ENCODE measurements at places on chromosomes 4 and X. TPM values are rescaled to one million over a fixed set of nuclear protein-coding genes. Genes with fewer than 3 reads are reported as not detected.
A peak's percentile ranks its signal among the peaks of the same experiment; 100 is the strongest.

The ASMT gene
- total RNA-seq, result 0.55 TPM

The ZCCHC12 gene
- 0.31 TPM for total RNA-seq

The HEPH gene
- 6.3 TPM for total RNA-seq

The S100P gene
- total RNA-seq, result 2.1 TPM

GRCh38 chr4:82437285-82438005 lies 7.1 kb downstream of the ENOPH1 start:
- no peak for DNase-seq

DNA sequence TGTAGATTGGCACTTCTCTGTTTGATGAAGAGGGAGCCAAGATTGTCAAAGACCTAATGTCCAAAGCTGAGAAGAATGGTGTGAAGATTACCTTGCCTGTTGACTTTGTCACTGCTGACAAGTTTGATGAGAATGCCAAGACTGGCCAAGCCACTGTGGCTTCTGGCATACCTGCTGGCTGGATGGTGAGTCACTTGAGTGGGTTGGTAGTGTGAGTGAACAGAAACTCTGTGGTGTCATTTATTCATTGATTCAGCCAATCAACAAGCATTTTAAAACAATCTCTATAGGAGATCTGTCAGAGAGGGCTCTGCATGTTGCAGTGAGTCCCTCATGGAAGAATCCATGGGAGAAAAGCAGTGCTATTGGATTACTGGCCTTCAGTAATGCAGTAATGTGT lies 16.3 kb downstream of the TAF9B start:
- no peak for DNase-seq

DNA sequence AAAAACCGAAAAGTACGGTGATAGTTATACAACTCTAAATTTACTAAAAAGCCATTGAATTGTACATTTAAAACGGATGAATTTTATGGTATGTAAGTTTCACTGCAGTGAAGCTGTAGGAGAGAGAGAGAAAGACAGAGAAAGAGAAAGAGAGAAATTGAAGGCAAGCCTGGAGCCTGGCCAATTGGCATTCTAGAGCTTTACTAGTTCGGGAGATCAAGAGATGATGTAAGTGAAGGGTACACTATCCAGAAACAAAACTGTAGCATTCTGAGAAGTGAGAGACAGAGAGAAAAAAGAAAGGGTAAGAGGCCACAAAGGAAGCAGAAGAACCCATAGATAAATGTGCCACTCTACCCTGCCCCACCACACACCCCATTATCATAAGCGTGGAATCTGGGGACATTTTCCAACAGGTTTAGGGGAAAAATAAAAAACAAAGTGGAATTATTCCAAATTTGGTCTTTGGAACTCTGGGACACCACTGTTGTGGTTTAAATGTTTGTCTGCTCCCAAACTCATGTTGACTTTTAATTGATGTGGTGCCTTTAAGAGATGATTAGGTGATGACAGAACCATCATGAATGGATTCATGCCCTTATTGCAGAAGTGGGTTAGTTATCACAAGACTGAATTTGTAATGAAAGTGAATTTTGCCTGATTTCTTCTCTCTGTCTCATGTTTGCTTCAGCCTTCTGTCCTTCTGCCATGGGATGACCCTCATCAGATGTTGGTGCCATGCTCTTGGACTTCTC lies 123.0 kb upstream of the PLS3 start:
- DNase-seq, result no peak

DNA sequence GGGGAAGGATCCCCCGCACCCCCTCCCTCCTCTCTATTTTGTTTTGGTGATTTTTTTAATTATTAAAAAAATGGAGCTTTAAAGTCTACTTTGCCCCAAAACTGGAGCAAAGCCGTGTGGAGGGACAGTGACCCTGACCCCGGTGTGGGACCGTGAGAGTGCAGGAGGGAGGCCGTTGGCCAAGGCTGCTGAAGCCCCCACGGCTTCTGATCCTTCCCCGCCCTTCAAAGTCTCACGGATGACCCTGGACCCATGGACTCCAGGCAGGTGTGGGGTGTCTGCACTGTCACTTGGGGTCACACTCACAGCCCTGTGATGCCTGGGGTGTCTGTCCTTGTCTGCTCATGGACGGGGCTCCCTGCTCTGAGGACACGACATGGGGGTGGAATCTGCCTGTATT lies 133.3 kb downstream of the CPZ start:
- peak; percentile 9 for DNase-seq

- DNase-seq, result no peak
These were observed 116.9 kb downstream of the RAB28 start for GRCh38 chr4:13367244-13367643.

DNA sequence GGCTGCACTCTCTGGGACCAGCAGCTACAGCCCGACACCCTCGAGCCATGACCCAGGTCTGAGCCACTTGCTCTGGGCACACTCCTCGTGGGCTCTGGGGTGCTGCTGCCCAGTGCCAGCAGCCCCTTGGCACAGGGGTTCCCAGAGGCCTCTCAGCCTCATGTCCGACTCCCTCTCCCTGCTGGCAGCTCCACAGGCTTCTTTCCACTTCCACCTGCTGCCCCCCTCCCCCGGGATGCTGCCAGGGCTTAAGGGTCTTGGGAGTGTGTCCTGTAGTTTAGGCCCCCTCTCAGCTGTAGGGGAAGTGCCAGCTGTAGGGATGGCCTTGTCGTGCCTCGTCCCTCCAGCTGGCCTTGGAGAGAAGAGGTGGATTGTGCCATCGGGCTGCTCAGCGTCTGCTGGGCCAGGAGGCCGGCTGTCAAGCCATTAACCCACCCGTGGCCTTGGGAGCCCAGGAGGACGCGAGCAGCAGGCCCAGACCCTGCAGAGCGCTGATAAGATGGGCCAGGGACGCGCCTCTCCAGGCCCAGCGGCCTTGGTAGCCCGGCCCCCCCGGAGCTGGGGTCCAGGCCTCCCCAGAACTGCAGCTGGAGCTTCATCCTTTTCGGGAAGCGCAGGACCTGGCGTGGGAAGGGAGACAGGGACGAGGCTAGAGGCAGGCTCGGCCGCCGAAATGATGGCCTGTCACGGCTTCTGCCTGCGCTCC lies 1.0 kb upstream of the USP27X start:
- DNase-seq, result peak; percentile 13

DNA sequence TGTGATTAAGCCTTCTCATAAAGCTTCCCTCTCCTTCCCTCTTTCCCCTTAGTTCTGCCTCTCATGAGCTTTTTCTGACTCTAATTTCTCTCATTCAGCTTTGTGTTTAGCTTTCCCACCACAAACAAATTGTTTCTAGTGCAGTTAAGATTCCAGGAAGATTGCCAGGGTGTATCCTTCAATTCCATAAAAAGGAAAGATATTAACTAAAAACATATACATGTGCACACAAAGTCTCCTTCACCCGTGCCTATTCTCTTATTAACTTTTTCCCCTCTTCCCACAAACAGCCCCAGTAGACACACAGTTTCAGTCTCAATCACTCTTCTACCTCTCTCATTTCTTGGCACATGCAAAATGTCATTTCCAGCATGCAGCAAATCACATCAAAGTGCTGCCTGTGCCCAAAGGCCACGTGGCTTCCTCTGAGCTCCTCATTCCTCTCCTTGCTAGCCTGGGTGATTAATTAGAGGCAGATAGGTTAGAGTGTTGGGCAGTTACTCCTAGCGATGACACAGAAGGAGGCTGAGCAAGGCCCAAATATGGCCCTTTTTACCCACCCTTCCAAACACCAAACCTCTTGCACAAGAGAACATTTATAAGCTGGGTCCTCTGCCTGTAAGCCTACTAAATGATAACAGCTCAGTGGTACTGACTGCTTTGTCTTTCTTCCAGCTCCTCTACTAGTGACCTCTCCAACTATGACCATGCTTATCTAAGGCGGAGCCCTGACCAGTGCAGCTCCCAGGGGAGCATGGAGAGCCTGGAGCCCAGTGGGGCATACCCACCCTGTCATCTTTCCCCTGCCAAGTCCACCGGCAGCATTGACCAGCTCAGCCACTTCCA lies 159.6 kb downstream of the SOWAHB start:
- no peak for DNase-seq

DNA sequence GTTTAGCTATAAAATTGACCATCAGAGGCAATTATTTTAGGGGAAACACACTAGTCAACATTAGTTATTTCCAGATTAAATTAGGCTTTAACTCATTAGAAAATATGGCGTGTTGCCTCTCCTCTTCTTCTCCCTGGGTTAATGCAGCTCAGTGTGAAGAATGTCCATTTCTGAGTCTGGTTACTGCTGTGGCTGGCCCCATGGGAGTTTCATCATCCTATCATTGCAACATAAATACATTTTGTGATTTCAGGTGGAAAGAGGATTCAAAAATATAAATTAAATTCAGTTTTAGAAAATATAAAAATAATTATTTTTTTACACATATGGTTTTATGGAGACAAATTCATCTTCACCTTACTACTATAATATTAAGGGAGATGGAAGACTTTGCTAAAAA lies 288.5 kb upstream of the ARSJ start:
- DNase-seq, result no peak

GRCh38 chrX:153339662-153340061 lies 5.7 kb downstream of the ZNF275 start:
- no peak for DNase-seq

- peak; percentile 81 for DNase-seq
These were observed 345.1 kb upstream of the TACR3 start for GRCh38 chr4:104064646-104065577.

DNA sequence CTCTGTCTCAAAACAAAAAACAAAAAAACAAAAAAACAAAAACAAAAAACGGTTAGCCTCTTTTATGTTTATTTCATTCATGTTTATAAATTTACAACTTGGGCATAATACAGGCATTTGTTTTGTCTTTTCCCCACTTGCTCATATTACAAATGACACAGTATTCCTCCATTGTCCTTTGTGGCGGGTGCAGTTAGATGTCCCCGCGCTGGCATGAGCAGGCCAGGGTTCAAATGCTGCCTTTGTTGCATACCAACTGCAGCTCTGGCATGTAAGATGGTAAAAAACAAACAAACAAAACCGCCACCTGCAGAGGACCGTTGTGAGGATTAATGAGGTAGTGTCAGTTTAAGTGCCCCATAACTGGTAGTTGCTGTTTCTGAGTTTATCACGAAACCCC lies 16.1 kb upstream of the HPF1 start:
- no peak for DNase-seq

GRCh38 chrX:18725310-18725943 lies 18.0 kb downstream of the PPEF1 start:
- DNase-seq, result no peak

DNA sequence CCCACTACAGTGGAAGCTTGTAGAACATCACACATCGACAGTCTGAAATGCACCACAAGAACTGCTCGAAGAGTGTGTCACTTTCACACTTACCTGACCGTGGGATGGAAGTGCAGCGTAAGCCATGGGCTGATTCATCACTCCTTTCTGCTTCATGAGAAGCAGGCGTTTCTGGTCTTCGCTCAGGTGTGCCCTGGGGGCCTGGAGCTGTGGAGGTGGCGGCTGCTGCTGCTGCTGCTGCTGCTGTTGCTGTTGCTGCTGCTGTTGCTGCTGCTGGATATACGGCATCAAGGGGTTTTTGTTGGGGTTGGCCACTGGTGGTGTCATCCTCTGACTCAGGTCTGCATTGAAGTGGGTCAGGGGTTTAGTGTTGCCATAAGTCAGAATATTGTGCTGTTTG lies 223.6 kb downstream of the MGST2 start:
- no peak for DNase-seq

DNA sequence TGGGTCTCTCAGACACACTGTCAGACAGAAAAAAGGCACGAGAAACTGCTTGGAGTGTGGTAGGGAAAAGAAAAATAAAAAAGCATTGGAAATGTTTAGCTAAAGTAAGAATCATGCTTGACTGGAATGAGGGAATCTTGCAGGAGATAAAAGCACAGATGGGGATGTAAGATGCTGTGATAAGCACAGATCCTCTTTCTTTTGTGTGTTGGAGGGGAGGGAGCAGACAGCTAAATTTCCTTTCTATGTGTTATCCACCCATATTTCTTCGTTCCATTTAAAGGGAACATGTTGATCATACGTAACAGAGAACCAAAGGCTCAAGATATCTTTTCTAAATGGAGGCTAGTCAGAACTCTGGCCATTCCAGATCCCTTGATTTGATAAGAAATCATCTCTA lies 614.0 kb upstream of the LCORL start:
- no peak for DNase-seq

All from testis (tissue), 5 donors.